ENCODE measurements at places on chromosomes 5 and 9.

DNA sequence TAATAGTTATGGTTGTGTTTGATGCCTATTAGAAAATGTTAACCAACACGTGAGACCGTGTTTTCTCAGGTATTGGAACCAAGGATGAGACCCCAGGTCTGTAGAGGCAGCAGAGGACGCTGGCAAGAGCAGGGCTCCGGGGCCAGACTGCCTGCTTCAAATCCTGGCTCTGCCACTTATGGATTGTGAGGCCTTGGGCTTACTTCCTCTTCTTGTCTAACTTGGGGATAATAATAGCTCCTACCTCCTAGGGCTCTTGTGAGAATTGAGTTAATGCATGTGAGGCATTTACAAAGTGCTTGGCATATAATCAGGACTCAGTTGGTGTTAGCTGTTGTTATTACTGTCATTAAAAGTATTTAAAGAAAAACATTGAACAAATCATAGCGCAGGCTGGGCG, 85.5 kb upstream of the PITX1 start:
- DNase-seq = no peak

DNA sequence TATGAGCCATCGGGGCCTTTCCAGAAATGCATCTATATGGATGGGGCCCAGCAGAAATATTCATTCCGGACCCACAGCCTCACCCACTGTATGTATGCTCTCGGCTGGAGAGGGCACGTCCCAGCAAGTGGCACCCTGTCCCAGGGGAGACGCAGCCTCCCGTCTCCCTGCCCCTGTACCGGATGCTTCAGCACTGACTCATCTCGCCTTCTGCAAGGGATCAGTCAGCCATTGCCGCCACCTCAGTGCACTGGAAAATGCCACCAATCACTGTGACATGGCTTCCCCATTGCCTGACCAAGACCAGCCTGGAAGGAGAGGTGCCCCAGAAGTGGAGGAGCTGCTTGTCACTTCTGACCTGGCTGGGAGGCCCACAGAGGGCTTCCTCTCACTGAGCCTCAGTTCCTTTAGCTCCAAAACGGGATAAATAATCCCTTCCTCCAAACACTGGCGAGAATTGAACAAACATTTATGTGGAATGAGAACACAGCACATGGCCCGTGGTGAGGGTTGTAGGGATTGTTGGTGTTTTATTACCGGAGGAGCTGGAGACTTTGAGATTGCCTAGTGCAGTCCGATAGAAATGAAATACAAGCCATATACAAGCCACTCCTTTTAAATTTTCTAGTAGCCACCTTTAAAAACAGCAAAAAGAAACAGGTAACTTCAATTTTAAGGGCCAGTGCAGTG, 43.9 kb upstream of the ORM1 start:
- DNase-seq = peak; percentile 45

GRCh38 chr9:127884427-127884911, 7.0 kb upstream of the AK1 start:
- DNase-seq = no peak

GRCh38 chr5:61461417-61461816, 129.4 kb downstream of the ZSWIM6 start:
- no peak for DNase-seq

DNA sequence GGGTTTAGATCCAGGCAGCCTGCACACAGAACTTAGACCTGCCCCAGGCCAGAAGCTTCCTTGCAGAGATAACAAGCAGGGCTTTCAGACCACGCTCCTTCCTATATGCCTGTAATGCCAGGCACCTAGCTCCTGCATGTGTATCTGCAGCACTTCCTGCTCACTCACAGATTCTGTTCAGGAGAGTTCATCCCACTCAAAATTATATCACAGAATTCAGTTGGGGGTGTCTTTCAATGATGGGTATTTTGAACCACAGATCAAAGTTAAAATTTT, 105.8 kb downstream of the SGCD start:
- DNase-seq = no peak

DNA sequence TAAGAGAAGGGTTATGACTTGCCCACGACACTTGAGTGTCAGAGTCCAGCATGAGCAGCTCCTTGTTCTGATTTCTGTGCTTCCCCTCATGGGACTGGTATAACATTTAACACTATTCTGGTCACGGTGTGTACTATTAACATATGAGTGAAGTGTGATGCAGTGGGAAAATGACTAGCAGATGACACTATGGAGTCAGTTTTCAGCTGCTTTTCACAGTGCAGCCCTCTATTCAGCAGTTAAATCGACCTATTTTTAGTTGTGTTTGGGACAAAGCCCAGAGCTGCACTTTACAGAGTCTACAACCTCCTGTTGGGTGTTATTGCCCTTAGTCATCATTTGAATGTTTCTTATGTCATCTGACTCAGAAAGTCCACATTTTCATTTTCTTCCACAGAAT, 59.1 kb downstream of the CHSY3 start:
- no peak for DNase-seq

DNA sequence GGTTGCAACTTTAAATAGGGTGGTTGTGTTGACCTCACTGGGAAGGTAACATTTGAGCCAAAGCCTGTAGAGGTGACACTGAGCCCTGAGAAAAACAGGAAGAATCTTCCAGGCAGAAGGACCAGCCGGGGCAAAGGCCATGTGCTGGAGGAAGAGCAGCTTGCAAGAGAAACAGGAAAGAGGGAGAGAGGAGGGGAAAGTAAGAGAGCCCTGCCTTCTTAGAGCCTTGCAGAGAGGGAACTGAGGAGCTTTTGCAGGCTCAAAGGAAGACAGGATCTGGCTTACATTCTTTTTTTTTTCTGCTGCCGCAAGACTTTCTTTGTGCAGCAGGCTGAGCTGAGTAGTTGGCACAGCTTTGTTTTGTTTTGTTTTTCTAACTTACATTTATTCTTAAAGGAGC, 17.4 kb downstream of the C9orf153 start:
- no peak for DNase-seq

GRCh38 chr5:20555034-20555433, 567.0 kb upstream of the CDH18 start:
- DNase-seq = no peak

DNA sequence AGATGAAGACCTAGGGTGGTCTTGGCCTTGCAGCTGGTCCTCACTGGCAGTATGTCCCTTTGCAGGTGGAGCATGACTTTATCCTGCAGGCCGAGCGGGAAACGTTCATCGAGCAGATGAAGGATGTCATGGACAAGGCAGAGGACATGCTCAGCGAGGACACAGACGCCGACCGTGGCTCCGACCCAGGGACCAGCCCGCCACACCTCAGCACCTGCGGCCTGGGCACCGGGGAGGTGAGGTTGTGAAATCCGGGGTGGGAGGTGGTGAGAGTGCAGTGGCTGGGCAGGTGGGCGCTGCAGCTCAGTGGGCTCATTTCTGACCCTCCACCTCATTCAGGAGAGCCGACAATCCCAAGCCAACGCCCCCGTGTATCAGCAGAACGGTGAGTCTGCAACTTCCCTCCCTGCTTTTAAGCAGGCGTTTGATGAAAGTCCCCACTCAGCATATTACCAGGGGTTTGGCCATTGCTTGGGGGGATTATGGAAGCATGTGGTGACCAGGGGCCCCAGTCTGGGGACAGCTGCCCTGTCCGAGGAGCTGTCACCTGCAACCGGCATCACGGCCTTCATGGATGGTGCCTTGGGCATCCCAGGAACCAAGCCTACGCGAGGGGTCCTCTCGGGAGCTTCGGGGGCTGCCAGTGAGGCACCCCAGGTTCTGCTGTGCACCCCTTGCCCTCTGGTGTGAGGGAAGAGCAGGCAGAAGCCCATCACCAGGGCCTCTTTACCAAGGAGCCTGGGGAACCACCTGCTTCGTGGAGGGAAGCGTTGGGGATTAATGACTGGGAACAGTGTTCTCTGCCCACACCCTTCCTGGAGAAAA, 84.0 kb downstream of the WNK2 start:
- peak; percentile 61 for DNase-seq

DNA sequence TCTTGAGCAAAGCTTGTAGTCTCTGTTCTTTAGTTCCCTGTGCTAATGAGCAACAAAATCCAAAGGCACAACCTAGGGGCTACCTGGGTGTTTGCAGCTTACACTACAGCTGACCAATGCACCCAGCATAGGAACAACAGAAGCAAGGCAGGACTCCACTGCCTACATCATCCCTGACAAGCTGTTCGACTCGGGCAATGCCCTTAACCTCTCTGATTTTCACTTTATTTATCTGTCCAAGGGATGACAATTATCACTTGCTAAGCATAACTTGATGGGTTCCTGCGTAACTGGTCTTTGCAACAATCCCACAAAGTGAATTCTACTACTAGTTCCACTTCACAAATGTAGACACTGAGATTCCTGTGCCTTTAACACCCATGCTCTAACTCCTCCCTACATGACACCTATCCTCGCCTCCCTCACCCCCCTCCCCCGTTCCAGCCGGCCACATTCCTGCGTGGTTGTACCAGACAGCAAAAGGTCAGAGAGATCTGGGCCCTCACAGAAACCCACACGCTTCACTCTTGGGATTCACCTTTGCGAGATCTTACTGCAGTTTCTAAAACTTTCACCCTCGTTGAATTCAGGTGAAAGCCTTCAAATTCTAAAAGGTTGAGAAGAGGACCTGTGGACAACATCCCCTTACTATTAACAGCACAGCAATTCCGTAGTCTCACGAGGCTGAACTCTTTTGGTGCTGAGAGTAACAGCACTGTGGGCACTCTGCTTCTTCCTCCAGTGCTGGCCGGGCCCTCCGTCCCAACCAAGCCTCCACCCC, 995 bp downstream of the IPPK start:
- peak; percentile 75 for DNase-seq

GRCh38 chr5:58407042-58407719, 52.7 kb downstream of the PLK2 start:
- no peak for DNase-seq

GRCh38 chr9:136237486-136238341, 7.9 kb downstream of the QSOX2 start:
- DNase-seq = no peak
